Type B pancreatic cell (in vitro differentiated cells): ENCODE measurements at places on chromosomes 7 and 10. TPM values are rescaled to one million over a fixed set of nuclear protein-coding genes. Genes with fewer than 3 reads are reported as not detected.

Gene CALHM3
- total RNA-seq: 3.3 and 20.3 TPM in 2 replicates

Gene GRM3
- total RNA-seq: 0.46 and 0.79 TPM in 2 replicates

Gene RNF32
- 1.4 and 2.6 TPM in 2 replicates for total RNA-seq

Gene TMEM106B
- 42.2 and 49.3 TPM in 2 replicates for total RNA-seq
